Brain (organoid and tissue), 16 donors: ENCODE measurements at places on chromosomes 16 and 17. TPM values are rescaled to one million over a fixed set of nuclear protein-coding genes. Genes with fewer than 3 reads are reported as not detected.

WNK4 gene
- 0.80 TPM for polyA plus RNA-seq

GRCh38 chr17:1755252-1755826 lies 6.5 kb upstream of the SERPINF1 start:
- DNase-seq = peak; percentile 94

ATP2C2 gene
- polyA plus RNA-seq = 1.2 TPM

GRCh38 chr16:495127-495748 lies 32.3 kb upstream of the CAPN15 start:
- DNase-seq = peak; percentile 54

GRCh38 chr17:71405101-71405500 lies 715.7 kb upstream of the SOX9 start:
- DNase-seq = no peak

GRCh38 chr16:5257462-5257861 lies 159.9 kb upstream of the EEF2KMT start:
- DNase-seq = no peak

DNA sequence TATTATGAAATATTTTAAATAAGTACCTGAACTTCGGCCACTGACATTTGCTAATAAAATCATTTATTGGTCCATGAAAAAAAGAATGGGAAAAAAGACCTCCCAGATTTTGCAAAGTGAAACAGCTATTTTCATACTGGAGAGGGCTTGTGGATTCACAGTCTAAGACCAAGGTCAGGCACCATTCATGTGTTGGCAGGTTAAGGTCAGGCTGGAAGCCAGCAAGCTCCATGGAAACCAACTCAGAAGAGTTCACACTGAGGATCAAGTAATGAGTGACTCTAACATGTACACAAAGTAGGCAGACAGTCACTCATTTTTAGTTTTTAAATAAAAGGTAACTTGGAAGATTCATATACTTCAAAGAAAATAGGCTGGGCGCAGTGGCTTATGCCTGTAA lies 3.4 kb downstream of the DNAJA2 start:
- DNase-seq = no peak

HSD3B7 gene
- 7.4 TPM for polyA plus RNA-seq

CEMP1 gene
- polyA plus RNA-seq = not detected

DNA sequence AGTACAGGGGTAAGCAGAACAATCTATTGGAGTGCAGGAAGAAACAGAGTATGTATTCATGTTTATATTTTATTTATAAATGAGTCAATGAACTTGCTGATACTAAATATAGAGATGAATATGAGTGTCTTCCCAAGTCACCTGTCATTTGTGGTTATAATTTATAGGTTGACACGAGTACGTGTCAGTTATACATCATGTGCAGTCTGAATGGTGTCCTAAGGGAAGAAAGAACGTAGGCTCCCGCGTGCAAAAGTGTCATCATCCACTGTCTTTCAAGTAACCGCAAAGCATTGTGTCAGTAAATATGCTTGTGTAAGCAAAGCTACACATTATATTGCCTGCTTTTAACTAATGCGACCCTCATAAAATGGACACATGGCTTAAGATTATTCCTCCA lies 786.1 kb downstream of the KCNJ2 start:
- no peak for DNase-seq
